Hematopoietic multipotent progenitor cell treated with erythropoietin and hydrocortisone succinate and interleukin-3 and kit ligand, for 17 days (in vitro differentiated cells): ENCODE measurements at places on chromosomes 6 and 20.

DNA sequence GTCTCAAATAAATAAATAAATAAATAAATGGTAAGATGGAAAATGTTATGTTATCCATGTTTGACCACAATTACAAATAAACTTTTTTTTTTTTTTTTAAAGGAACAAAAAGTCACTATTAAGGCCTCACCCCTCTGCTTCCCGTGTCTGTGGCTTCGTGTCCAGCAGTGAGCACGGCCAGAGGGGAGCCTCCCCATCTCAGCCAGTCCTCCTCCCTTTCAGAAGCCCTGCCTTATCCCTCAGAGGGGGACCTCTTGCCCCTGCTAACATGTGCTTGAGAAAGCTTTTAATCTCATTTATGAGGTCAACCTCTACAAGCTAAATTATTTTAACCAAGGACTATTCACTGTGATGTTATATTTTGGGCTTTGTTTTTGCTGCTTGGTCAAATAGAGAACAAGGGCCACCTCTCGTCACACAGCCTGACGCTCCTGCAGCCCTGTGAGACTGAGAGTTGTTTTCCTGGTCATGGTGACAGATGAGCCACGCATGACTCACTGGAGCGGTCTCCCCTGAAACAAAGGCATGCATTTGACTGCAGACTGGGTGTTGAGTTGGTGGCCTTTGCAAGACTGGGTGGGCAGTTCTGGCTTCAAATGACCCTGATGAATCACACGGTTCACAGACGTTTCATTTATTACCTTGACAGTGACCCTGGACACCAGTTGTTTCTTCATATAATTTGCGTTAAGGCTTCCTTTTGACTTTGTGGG lies 131.8 kb downstream of the TIAM2 start:
- no peak for DNase-seq

DNA sequence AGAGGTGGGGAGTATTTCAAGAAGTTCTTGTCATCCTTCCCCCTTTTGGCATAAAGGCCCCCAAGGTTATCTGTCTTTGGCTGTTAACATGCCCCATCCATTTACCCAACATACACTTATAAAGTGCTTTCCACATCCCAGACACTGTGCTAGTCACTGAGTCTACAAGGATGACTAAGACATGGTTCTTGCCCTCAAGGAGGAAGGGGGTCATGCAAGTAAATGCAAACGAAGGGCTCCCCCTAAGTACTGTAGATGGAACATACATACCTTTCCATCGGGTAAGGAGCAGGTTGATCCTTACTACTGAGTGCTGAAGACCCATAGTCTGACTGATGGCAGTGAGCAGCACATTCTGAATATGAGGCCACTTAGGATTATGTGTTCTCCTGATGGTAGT lies 38.3 kb downstream of the HECA start:
- DNase-seq = peak; percentile 24

GRCh38 chr20:16123623-16124022 lies 449.6 kb downstream of the KIF16B start:
- no peak for DNase-seq

DNA sequence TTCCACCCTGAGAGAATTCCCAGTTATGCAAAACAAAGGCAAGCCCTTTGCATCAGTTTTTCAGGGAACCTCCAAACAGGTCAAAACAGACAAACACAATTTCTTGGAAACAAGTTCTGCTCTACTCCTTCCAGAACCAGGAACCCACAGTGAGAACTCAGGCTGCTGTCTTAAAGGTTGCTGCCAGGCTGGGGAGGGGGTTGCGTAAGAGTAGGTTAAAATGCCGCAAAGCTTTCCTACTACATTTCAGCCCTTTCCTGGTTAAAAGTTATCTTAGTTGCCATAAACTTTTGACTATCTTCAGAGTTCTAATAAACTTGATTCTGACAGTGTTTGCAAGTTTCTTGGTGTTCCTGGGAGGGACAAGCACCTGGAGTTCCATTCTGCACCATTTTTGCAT lies 33.8 kb downstream of the KPNA5 start:
- DNase-seq = no peak

- no peak for DNase-seq
These were observed 333.9 kb downstream of the TBC1D32 start for GRCh38 chr6:121000381-121000780.

DNA sequence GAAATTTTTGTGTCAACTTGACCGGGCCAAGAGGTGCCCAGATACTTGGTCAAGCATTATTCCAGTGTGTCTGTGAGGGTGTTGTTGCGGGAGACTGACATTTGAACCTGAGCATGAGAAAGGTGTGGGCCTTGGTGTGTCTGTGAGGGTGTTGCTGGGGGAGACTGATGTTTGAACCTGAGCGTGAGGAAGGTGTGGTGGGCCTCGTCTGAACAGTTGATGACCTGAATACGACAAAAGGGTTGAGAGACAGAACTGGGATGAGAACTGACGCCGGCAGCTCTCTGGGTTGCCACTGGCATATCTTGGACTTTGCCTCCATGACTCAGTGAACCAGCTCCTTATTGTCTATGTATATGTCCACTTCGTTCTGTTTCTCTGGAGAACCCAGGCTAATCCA lies 240.5 kb downstream of the ERMARD start:
- no peak for DNase-seq

- DNase-seq = no peak
These were observed 620.1 kb downstream of the COL12A1 start for GRCh38 chr6:74585753-74586152.

- no peak for DNase-seq
These were observed 35.2 kb downstream of the PPP1R14C start for GRCh38 chr6:150177952-150178520.

- DNase-seq = no peak
These were observed 277.9 kb upstream of the BMP2 start for GRCh38 chr20:6489361-6490171.

DNA sequence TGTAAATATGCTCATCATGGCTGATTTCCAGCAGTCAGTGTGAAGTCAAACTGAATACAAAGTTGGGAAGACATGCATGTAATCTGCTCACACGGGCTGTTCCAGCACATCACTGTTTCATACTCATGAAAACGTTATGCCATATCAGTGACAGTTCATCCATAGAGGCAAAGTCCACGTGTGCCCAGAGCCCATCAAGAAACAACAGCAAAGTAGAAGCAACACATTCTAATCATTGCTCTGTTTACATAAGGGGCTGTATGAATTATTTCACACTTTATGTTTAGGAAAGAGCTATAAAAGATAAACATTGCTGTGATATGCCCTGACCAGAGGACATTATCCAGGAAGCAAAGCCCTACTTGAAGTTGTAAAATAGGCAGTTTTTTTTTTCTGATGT lies 157.0 kb upstream of the ENPP5 start:
- no peak for DNase-seq

- no peak for DNase-seq
These were observed 123.1 kb downstream of the PLEKHG1 start for GRCh38 chr6:150722614-150723344.

GRCh38 chr20:46552460-46553420 lies 2.3 kb upstream of the OCSTAMP start:
- no peak for DNase-seq

- no peak for DNase-seq
These were observed 43.1 kb upstream of the UNC93A start for GRCh38 chr6:167247814-167248595.

DNA sequence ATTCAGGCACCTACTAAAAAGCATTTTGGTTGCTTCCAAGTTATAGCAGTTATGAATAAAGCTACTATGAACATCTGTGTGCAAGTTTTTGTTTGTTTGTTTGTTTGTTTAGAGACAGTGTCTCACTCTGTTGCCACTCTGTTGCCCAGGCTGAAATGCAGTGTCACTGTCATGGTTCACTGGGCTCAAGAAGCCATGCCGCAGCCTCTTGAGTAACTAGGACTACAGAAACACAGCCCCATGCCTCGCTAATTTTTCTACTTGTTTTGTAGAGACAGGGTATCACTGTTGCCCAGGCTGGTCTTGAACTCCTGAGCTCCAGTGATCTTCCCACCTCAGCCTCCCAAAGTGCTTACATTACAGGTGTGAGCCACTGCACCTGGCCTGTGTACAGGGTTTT lies 795.9 kb downstream of the EPHA7 start:
- DNase-seq = no peak

GRCh38 chr6:73801652-73802268 lies 105.8 kb downstream of the CD109 start:
- no peak for DNase-seq

DNA sequence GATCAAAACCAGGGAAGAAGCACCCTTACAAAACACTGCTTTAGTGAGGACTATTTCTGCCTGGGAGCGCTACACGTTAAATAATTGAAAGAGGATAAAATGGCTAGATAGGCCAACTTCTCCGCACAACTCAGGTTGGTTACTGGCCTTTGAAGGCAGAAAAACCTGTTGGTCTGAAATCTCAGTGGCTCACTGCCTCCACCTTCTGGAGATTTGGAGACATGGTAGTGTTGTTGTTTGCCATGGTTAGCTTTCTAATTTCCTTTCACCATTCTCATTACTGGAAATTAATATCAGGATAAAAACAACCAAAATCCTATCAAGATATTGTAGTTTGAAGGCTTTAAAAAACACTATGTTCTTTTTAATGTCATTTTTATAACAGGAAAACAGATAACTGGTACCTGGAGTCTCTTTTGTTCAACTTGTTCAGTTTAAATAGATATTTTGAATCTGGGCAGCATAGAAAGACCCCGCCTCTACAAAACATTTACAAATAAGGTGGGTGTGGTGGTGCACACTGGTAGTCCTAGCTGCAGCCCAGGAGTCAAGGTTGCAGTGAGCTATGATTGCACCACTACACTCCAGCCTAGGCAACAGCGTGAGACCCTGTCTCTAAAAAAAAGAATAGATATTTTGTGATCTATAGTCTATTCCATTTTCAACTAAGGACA lies 27.5 kb upstream of the BCLAF1 start:
- peak; percentile 81 for DNase-seq

GRCh38 chr6:48183811-48184605 lies 73.0 kb upstream of the PTCHD4 start:
- DNase-seq = no peak

DNA sequence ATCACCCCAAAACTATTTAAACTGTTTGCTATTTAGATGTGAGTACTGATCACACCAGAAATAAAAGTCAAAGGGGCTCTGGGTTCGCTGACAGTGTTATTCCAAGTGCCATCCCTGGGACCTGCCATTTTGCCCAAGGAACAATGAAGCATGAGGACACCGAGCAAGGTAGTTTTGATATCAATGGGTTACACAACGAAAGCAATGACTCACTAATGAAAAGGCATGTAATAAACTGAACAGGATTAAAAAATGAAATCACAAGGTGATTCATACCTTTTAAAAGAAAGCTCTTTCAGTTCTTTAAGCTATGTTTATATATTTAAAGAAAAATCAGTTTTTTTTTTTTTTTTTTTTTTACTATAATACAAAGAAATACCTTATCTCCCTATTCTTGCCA lies 102.0 kb downstream of the HS3ST5 start:
- DNase-seq = no peak

DNA sequence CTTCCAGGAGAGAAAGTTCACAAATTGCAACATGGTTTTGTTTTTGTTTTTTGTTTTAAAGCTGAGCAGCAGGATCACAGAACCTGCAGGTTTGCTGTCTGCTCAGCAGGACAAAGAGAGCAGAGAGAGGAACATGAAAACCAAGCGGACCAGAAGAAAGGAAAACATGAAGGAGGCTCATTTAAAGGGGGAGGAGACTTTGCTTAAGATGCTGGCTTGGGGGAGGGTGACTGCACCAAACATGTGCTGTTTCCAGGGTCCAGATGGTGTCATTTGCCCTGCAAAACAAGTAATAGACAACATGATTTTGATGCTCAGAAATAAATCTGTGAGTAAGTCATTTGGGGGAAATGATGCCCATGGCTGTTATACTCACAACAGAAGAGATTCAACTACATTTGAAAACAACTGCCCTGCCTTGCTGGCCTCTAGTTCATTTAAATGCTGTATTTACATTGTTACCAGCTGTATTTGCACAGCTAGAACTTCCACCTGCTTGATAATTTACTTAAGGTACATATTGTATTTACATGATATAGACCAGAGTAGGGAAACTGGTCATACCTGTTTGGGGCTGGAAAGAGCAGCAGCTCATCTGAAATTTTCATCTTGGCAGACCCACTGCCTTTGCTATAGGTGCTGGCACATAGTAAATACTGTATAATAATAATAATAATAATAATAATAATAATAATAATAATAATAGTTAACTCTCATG lies 32.2 kb upstream of the CHD6 start:
- no peak for DNase-seq
